ENCODE measurements at places on chromosomes 7 and 10. TPM values are rescaled to one million over a fixed set of nuclear protein-coding genes. Genes with fewer than 3 reads are reported as not detected.

- DNase-seq, result no peak
Measured at GRCh38 chr7:131124001-131124629, 203.6 kb upstream of the MKLN1 start.

- peak; percentile 57 for DNase-seq
Measured at GRCh38 chr10:133309720-133310398, 1.1 kb downstream of the ZNF511 start.

- DNase-seq, result peak; percentile 70
Measured at GRCh38 chr10:511849-512191, 177.6 kb downstream of the DIP2C start.

- peak; percentile 74 for DNase-seq
Measured at GRCh38 chr7:19107356-19108146, 9.9 kb downstream of the TWIST1 start.

- DNase-seq, result peak; percentile 82
Measured at GRCh38 chr10:62817766-62818425, 1.7 kb upstream of the EGR2 start.

GRCh38 chr10:110101464-110102144, 93.8 kb downstream of the ADD3 start:
- no peak for DNase-seq

GRCh38 chr10:27285093-27285492, 44.5 kb upstream of the ACBD5 start:
- no peak for DNase-seq

The WAC gene
- 121 TPM for total RNA-seq

The LRRC17 gene
- total RNA-seq, result 8.1 TPM

The ENO4 gene
- total RNA-seq, result not detected
